Pons (tissue), 1 donor: ENCODE measurements at places on chromosomes 3 and 15.

- no peak for DNase-seq
Observed at GRCh38 chr15:85402195-85402881, 21.9 kb downstream of the AKAP13 start.

GRCh38 chr3:194633349-194634004 is at the start of gene TMEM44:
TSS of gene TMEM44 (minus strand) at chr3:194633419. CDS start at chr3:194633215, 204 bp downstream.
- peak; percentile 9 for DNase-seq

- no peak for DNase-seq
Observed at GRCh38 chr3:66854601-66855151, 143.4 kb upstream of the KBTBD8 start.

DNA sequence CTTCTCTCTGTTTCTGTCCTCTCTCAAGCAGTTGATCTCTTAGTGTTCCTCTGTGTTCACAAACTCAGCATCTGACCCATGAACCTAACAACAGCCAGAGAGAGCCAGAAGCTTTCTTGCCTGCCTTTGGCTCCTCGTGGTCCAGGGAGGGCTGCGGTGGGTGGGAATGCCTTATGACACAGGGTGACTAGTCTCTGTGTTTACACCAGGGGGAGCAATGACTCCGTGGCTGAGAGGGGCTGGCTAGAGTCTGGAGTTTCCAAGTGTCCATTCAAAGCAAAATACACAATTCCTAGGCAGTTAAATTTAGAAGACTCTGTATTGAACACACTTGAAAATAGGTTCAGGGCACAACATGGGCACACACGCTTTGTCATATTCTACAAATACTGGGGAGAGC is 370.0 kb upstream of the FRG2C start:
- DNase-seq: peak; percentile 29

- no peak for DNase-seq
Observed at GRCh38 chr3:19013879-19014278, 134.4 kb upstream of the KCNH8 start.

GRCh38 chr3:192490720-192491119 is 236.6 kb downstream of the FGF12 start:
- no peak for DNase-seq

DNA sequence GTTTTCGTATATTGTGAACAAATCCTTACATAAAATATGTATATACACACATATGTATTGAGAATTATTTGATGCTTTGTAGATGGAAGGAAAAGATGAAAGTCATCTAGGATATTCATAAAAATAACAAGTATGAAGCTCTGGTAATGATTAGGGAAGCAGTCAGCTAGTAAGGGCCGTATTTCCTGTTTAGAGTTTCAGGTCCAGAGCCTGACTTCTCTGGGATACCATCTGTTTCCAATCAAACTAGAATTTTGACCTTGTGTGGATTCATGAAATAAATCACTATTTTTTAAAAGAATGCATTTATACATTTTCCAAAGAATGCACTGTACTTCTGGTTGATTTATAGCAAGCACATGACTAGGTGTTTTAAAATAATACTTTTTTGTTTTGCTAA is 156.1 kb upstream of the CGNL1 start:
- DNase-seq: no peak

GRCh38 chr3:186493525-186494255 is 50.5 kb downstream of the CRYGS start:
- no peak for DNase-seq

DNA sequence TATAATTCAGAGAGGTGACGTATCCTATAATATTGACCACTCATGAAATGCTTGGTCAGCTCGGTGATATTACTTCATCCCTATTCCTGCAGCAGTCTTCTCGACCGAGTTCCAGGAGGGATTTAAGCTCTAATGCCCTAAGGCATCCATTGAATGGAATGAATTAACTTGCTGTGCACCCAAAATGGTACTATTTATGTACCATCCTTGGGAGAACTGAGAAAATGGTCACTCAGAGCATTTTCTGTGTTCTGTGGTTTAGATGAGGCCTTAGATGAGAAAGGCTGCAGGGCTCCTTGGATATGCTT is 638 bp downstream of the BLOC1S6 start:
- no peak for DNase-seq

DNA sequence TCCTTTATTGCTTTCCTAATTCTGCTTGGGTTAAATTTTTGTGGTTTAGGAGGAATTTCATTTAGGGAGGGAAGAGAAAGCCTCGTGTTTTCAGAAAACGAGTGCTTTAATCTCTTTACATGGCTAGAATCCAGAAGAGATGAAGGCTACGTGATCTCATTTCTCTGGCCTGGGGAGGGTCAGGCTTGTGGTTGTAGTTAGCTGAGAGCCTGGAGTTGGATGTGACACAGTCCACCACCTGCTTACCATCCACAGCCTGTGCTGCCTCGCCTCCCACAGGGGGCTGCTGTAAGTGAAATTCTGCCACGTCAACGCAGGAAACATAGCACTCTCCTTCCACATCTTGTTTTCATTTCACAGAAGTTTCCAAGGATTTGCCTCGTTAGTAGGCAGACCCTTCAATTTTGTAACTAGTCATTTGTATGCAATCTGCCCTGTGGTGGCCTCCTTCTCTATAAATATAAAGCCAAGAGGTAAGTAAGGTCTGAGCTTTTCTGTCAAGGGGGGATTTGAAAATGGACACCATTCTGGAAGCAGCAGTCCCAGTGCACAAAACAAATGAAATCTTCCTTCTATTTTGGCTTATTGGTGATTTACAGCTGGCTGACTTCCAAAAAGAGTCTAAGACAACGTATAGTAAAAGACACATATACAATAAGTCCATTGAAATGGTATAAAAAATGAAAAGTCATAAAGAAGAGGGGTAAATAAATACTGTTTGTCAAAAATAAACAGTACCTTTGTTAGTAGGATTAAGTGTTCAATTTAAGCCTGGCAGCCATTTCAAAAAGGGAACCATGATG is 3.4 kb downstream of the GXYLT2 start:
- DNase-seq: peak; percentile 57

DNA sequence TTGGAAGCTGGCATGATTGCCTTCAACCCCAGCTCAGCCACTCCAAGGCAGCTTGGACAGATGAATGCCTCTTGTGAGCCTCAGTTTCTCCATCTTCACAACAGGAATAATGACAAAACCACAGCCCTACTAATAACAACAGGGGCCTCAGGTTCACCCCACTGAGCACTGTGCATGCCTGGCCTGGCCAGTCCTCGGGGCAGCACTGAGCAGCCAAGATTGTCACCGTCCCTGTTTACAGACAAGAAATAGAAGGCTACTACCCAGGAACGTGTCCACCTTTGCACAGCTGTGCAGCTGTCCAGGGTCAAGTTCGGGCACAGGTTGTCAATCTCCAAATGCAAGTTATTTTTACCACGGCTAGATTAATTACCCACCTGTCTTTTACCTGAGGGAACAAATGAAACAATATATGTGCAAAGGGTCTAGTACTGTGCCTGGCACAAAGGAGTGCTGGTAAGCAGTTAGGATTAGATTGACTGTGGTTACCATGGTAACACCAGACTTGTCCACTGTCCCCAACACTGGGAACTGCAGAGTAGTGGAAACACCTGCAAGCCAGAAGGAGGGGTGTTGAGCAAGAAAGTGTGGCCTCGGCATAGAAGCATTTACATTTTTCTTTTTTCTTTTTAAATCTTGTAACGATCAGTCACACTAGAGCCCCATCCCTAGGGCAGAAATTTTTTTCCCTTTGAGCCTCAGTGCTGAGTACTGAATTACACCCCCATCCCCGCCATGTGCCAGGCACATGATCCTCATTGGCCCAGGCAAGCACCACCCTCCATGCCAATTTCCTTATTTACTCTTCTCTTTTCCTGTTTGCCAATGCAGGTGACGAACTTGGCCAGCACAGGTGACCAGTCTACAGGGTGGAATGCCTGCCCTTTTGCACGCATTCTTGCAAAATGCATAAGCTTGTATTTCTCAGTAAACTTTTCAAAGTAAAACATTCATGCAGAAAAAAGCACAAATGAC is 66.3 kb upstream of the SLC6A6 start:
- no peak for DNase-seq

DNA sequence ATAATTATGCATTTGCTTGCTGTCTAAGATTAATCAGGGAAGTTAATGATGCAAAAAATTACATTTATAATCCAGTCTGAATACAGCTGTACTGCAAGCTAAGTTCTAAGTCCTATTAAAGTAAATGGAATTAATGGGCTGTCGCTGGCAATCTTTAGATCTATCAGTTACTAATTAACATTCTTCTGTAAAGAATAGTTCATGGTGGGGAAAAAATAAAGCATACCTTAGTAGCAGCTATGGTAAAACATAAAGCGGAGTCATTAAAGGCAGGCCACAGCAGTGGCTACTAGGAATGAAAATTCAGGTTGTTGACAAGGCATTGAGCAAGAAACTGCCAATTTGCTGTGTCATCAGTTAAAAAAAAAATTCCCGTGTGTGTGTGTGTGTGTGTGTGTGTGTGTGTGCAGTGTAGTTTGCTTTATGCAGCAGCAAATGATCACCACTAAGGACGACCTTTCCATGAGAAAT is 129.8 kb downstream of the ZNF385D start:
- no peak for DNase-seq

GRCh38 chr3:188432802-188433520 is 279.0 kb downstream of the LPP start:
- DNase-seq: peak; percentile 28

- DNase-seq: no peak
Observed at GRCh38 chr3:111721747-111722146, 126.6 kb upstream of the ZBED2 start.
